ENCODE measurements at places on chromosomes 1 and 21.

DNA sequence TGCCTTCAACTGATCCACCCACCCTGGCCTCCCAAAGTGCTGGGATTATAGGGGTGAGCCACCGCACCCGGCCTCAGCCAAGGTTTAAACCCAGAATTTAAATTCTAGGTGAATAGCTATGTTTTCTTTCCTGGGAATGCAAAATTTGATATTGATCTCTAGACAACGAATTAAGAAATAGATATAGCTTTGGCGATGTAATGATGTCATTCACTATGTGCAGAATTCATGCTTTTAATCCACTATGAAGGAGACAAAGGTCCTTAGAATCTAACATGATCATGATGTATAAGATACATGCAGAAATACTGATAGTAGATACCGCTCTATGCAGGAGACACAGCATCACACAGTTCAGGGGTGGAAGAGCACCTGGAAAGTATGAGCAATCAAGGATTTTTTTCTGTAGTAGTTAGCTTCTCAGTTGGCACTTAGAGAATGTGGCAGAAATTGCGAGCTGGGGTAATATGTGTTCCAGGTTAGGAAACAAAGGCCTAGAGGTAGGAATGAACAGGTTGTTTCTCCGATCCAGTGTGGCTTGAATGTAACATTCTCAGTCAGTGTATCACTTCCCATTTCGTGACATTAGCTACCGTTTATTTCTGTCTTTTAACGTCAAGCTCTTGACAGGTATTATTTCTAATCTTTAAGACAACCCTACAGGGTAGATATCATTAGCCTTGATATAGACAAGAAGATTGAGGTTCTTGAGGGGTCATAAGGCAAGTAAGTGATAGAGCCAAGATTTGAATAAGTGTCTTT is 3.0 kb upstream of the CEP350 start:
- DNase-seq: no peak

- DNase-seq: no peak
Observed at GRCh38 chr21:27803571-27803970, 836.7 kb upstream of the ADAMTS5 start.

GRCh38 chr1:207259391-207259790 is 62.1 kb upstream of the CD55 start:
- peak; percentile 29 for DNase-seq

DNA sequence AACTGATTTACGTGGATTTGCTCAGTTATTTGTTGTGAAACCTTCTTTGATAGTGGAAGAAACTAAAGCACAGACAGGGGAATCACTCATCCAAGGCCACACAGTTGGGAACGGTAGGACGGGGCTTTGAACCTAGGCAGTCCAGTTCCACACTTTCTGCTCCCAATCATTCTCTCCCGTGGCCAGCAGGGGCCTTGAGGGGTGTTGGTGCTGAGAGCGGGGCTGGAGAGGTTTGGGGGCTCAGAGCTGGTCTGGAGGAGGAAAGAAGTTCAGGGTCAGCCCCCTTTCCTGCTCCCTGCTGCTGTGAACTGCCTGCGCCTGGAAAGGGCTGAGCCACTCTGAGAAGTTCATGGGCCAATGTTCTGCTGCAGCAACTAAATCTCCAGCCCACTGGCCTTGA is 31.4 kb upstream of the ACTL8 start:
- no peak for DNase-seq

- no peak for DNase-seq
Observed at GRCh38 chr1:14094611-14095400, 394.8 kb downstream of the PRDM2 start.

- no peak for DNase-seq
Observed at GRCh38 chr1:21341022-21341421, 50.8 kb upstream of the ECE1 start.

DNA sequence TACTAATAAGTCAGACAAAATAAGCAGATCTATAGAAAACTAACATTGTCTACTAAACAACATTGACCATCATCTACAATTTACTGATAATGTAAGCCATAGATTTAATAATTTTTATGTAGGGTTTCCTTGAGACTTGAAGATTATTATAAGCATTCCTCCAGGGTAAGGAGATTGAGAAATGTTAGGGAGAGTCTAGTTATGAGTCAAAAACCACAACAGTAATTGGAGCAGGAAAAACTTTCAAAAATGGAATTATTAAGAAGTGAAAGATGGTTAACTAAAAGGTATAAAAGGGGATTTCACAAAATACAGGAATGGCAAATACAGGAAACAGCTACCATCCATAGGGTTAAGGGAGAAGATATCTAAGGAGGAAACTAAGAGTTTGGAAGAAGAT is 12.4 kb upstream of the UHMK1 start:
- peak; percentile 16 for DNase-seq

- no peak for DNase-seq
Observed at GRCh38 chr21:26210614-26211013, 40.0 kb upstream of the APP start.

- DNase-seq: peak; percentile 32
Observed at GRCh38 chr1:79711001-79711431, 704.5 kb upstream of the ADGRL4 start.

- DNase-seq: no peak
Observed at GRCh38 chr21:30710499-30710898, 8.1 kb downstream of the KRTAP21-3 start.

GRCh38 chr1:159554696-159555095 is 18.9 kb upstream of the OR10J5 start:
- no peak for DNase-seq

GRCh38 chr1:200166411-200166810 is 138.9 kb downstream of the NR5A2 start:
- DNase-seq: no peak

GRCh38 chr1:229229137-229229720 is 41.7 kb upstream of the RAB4A start:
- DNase-seq: no peak

GRCh38 chr21:15247613-15248012 is 182.8 kb upstream of the NRIP1 start:
- DNase-seq: no peak

GRCh38 chr1:3027611-3028371 is 6.5 kb downstream of the ACTRT2 start:
- no peak for DNase-seq

- no peak for DNase-seq
Observed at GRCh38 chr1:58982259-58982998, 198.6 kb upstream of the JUN start.

GRCh38 chr1:117123274-117123673 is 1.7 kb upstream of the TRIM45 start:
- no peak for DNase-seq

DNA sequence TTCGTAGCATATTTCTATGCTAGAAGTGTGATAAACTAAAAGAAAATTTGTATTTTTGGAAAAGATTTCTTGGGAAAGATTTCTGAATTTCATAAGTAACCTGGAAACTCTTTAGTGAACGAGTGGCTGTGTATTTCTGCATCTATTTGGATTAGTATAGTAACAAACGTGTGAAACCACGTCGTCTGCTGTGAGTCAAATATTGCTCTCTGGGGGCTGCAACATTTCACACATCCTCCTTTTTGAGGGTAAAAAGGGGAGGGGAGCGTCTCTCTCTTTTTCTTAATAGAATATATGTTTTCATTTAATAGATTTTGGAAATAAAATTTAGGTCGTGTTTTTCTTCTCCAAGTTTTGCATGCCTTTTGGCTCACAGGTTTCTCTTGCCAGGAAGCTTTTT is 44.8 kb downstream of the LHX9 start:
- DNase-seq: no peak

- no peak for DNase-seq
Observed at GRCh38 chr1:53572815-53573173, 113.6 kb downstream of the DMRTB1 start.

DNA sequence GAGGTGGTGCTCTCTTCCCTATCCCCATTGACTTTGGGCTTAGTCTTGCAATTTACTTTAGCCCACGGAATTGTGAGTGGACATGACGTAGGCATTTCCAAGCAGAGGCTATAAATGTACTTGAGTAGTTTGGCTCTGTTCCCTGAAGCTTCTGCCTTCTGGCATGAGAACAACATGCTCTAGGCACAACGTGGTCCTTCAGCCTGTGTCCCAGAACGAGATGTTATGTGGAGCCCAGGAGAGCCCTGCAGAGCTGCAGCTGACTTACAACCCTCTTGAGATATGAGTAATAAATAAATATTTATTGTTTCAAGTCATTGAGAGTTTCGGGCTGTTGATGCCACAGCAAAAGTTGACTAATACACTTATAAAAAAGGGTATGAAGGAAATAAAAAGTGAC is 105.2 kb upstream of the HMGB4 start:
- DNase-seq: no peak

DNA sequence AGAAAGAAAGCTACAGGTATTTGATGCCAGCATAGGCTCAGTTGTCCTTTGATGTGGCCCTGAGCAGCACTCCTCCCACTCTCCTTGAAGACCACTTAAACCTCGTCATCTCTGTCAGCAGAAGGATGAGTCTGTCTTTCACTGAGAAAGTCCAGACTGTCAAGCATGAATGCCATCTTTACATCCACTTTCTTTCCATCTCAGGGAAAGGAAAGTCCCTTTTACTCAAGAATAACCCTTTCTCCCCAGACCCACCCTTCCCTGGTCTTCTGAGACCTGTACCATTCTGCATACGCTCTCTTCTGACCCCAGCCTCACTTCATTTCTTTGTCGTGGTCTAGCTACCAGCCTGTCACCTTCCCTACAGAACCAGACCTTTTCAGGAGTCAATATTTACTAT is 4.0 kb upstream of the ELAPOR1 start:
- no peak for DNase-seq

DNA sequence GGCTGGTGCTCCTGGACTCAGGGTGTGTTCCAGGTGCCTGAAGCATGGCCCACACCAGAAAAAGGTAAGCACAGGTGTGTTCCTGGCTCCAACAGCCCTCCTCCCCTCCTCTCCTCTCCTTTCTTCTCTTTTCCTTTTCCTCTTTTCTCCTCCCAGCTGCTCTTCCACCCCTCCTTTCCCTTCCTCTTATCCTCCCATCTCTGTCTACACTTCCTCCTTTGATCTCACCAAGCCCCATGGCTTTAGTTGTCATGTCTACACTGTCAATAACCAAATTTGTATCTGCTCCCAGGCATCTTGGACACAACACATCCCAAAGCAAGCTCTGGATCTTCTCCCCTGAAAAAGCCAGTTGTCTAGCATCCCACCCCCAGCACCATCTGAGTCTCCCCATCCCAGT is 56.7 kb upstream of the LAPTM5 start:
- no peak for DNase-seq

DNA sequence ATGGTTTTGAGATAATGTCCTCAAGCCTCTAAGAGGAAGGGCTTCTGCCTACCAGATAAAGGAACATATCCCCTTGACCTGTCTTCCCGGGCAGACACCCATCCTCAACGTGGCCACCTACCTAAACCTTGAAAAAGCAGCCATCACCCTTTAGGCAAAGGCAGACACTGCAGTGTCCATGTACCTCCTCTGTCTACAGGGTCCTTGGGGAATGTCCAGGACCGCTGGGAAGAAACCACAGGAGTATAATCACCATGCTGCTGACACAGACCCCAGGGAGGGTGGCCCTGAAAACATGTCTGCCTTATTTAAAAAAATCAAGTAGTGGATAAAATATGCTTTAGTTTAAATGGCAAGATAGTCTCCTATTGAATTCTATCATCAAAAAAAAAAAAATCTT is 16.6 kb downstream of the BCAR3 start:
- peak; percentile 30 for DNase-seq

DNA sequence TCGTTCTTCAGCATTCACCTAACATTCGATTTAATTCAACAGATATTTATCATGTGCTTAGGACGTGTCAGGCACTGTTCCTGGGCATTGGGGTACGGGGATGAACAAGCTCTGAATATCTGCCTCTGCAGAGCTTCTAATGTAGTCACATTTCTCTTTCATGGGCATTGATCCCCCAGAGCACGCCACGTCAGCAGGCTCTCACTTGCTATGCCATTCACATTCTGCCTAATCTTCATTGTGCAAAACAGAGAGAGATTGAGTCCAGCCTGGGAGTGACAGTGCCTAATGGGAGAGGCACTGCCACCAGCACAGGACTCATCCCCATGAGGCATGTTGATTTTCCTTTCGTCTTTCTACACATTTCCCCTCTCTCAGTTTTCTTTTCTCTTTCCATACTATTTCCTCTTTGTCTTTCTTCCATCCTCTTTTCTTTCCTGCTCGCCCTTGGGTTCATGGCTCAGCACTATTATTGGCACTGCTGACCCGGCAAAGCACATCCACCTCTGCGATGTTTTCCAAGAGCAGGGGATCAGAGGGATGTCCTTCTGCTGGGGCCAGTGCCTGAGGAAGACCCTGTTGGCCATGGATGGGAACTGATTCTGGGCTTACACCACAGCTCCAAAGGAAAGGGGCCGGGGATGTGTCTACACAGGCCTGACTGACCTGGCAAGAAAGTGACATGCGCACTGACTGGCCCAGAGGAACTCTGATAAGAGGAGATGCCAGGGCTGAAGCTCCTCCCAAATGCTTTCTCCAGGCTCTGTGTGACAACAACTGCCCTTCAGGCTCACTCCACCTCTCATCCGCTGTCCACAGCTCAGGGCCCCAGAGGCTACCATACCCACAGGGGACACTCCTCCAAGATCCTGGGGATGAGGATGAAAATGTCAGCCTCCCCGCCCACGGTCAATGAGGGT is 195.9 kb downstream of the TOMM20 start:
- no peak for DNase-seq

DNA sequence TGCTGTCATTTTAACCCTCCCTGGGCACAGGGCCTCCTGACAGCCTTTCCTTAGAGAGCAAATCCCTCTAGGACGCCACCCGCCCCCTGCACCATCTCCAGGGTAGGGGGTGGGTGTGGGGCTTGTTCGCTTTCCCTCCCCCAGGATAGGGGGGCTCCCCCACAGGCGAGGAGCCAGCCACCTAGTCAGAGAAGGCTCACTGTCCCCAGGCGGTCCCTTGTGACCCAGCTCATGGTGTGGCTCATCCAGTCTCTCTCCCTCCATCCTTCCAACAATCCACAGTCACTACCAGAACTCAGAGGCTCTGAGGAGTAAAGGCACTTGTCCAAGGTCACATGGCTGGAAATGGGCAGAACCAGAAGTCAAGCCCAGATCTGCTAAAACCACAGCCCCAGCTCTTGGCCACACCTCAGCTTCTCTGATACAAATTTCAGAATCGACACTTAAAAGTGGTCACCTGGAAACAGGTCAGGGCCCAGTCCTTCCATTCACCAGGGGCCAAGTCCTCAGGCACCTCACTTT is 89.8 kb downstream of the MRPL37 start:
- no peak for DNase-seq

DNA sequence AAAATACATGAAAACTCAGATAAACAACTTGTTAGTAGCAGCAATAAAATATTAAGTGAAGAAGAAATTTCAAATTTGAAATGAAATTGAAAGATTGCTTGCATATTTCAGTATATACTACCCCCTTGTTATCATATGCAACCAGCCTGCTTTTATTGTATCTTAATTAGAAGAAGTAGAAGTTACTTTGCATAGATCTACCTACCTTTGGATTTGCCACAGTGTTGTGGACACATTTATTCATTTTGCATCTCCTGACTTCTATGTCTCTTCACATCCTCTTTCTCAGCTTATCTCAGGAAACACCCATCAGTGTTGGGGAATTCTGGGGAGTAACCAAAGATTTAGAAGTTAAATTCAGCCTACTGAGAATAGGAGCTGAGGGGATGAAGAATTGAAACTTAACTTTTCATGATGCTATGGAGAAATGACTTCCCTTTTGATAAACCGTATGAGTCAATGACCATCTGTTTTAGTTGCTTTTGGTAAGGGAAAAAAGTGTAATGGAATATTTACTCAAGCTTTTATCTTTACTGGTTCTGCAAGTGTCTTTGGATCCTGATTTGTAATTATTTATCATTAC is 96.9 kb downstream of the RGL1 start:
- no peak for DNase-seq

GRCh38 chr1:174726880-174727585 is 272.7 kb upstream of the CACYBP start:
- DNase-seq: no peak
